Ascending aorta (tissue), 2 donors: ENCODE measurements at places on chromosomes 11 and 22. TPM values are rescaled to one million over a fixed set of nuclear protein-coding genes. Genes with fewer than 3 reads are reported as not detected.

DNA sequence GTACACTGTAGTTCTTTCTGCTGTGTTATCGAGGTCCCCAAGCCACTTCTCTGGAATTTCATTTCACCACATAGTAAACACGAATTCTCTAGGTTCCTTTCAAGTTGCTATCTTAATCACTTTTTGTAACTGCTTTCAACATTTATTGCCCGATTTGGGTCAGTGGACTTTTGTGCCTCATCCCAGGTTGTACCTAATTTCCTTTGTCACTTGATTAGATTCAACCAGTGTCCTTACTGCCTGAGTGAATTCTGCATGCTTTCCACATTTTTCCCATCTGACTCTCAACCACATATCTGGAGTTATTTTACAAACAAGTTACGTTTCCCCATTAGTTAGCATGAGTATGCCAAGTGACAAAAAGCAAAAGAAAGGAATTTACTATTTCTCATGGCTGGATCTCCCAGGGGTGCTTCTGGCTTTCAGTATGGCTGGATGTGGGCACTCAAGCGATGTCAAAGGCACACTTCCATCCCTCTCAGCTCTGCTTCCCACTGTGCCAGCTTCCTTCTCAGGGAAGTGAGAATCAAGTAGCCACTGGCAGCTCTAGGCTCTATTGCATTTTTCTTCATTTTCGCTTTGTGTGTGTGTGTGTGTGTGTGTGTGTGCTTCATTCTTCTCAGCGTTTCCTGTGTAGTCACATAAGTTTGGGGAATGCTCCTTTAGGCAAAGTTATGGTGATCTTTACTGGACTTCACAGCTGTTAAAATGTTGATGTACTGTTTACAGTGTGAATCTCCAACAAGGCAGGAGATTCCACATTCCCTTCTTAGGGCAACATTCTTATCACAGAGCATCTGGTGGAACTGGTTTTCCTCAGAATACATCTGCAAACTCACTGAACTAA lies 128.9 kb downstream of the DBX1 start:
- no peak overlapping the region for H3K4me3 ChIP-seq
- peaks cover 8% of the 10 kb centered on the region for H3K36me3 ChIP-seq
- no peak overlapping the region for H3K27ac ChIP-seq
- H3K4me1 ChIP-seq, result peaks cover 44% of the 10 kb centered on the region
- no peak for DNase-seq

DNA sequence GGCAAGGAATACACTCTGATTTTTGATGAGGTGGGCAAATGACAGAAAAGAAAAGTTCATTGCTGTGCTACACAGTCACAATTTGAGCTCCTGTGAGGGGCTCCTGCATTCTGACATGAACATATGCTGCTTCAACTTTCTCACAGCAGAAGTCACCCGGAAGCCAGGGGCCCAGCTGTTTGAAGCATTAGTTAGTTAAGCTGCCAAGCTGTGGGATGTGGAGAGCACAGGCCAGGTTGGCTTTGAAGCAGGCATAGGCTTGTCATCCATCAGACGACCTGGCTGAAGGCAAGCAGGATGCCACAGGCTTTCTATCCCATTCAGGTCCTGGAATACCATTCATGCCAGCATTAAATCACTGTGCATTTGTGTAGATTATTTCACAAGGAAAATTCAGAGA lies 63.1 kb downstream of the MTNR1B start:
- DNase-seq, result no peak
- no peak overlapping the region for H3K27ac ChIP-seq
- no peaks in the 10 kb centered on the region for H3K36me3 ChIP-seq
- no peak overlapping the region for H3K4me3 ChIP-seq

DNA sequence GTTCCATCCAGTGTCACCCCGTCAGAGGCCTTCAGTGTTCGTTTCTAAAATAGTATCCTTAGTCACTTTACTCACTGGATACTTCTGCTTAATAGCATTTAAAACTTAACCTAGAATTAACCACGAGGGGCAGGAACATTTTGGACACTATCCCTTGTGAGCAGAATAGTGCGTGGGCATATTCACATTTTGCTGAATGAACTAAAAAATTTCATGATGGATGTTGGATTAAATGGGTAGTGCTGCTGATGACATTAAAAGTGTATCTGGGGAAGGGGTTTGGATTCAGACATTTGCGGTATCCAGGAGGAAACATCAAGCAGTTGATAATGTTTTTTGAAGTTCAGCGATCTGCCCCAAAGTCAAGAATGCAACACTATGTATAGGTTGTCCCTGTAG lies 750 bp upstream of the NAT10 start:
- H3K4me1 ChIP-seq, result peaks cover 4% of the 10 kb centered on the region
- H3K27me3 ChIP-seq, result no peaks in the 10 kb centered on the region

GRCh38 chr11:116386118-116386699 lies 386.6 kb downstream of the BUD13 start:
- no peaks in the 10 kb centered on the region for H3K36me3 ChIP-seq
- H3K27ac ChIP-seq, result no peak overlapping the region
- DNase-seq, result no peak
- H3K4me1 ChIP-seq, result no peaks in the 10 kb centered on the region
- H3K27me3 ChIP-seq, result no peaks in the 10 kb centered on the region

DNA sequence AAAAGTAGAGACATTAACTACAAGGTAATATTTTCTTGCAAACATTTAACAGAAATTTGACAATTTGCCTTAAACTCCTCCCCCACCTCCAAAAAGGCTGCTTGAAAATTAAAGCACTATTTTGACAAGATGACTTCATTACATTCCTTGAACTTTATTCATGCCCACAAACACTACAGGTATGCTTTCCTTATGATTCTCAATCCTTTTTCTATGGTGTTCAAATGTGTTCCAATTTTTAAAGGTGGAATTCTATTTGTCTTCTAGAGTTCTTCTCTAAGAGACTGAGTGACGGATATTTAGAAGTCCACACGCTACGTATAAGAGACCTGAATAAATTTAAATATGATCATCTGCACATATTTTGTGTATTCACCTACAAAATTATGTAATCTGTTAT lies 69.4 kb downstream of the MRTFA start:
- H3K36me3 ChIP-seq, result no peaks in the 10 kb centered on the region
- no peak overlapping the region for H3K4me3 ChIP-seq
- peaks cover 19% of the 10 kb centered on the region for H3K4me1 ChIP-seq
- no peak overlapping the region for H3K27ac ChIP-seq
- no peak for DNase-seq
- H3K27me3 ChIP-seq, result no peaks in the 10 kb centered on the region

SEZ6L gene
- total RNA-seq, result not detected

DNA sequence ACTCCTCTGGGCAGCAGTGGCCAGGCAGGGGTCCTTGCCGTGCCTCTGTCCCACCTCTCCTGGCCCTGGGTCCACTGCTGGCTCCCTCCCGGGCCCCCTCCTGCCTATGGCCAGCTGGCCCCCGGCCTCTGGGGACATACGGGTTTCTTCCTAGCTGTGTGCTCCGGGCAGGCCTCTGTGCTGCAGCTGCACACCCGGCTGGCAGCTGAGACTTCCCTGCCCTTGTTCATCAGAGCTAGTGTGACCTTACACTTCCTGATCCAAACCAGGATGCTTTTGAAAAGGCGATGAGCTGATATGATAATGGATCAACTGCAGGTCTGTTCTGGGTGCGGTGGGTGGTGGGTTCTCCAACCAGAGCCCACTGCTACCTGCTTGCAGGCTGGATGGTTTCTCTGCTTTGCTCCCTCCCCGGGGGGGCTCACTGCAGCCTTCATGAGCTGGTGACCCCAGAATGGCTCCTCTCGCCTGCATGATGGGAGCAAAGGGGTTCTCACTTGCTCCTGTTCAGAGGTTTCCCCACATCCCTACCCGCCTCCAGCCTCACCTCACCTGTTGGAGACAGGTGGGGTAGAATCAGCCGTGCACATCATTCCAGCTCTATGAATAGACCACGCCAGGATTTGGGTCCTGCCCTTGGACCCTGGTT lies 13.3 kb downstream of the B3GAT1 start:
- no peaks in the 10 kb centered on the region for H3K4me1 ChIP-seq
- no peak overlapping the region for H3K27ac ChIP-seq
- no peak overlapping the region for H3K4me3 ChIP-seq
- no peak for DNase-seq
- no peaks in the 10 kb centered on the region for H3K36me3 ChIP-seq
- H3K27me3 ChIP-seq, result no peaks in the 10 kb centered on the region

MN1 gene
- total RNA-seq, result 23.0 TPM

GRCh38 chr11:100681064-100681502 lies 6.0 kb upstream of the ARHGAP42 start:
- no peaks in the 10 kb centered on the region for H3K36me3 ChIP-seq
- H3K4me3 ChIP-seq, result no peak overlapping the region
- H3K4me1 ChIP-seq, result no peaks in the 10 kb centered on the region
- no peak for DNase-seq

HEPHL1 gene
- not detected for total RNA-seq

DNA sequence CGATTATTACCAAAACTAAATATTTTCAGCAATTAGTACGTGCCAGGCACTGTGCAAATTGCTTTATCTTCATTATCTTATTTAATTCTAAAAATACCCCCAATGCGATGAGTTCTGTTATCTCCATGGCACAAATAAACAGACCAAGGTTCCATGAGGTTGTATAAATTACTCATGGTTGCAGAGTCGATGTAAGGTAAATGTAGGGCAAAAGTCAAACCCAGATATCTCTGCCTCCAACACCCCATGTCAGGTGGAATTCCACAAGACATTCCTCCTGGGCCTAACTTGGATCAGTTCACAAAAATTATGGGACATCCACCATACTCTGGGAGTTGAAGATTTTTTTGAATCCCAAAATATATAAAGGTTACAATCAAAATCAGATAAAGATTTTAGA lies 43.7 kb downstream of the ISX start:
- no peak overlapping the region for H3K27ac ChIP-seq
- no peak for DNase-seq
- H3K27me3 ChIP-seq, result no peaks in the 10 kb centered on the region
- H3K4me1 ChIP-seq, result no peaks in the 10 kb centered on the region
- no peaks in the 10 kb centered on the region for H3K36me3 ChIP-seq
- H3K4me3 ChIP-seq, result no peak overlapping the region

DNA sequence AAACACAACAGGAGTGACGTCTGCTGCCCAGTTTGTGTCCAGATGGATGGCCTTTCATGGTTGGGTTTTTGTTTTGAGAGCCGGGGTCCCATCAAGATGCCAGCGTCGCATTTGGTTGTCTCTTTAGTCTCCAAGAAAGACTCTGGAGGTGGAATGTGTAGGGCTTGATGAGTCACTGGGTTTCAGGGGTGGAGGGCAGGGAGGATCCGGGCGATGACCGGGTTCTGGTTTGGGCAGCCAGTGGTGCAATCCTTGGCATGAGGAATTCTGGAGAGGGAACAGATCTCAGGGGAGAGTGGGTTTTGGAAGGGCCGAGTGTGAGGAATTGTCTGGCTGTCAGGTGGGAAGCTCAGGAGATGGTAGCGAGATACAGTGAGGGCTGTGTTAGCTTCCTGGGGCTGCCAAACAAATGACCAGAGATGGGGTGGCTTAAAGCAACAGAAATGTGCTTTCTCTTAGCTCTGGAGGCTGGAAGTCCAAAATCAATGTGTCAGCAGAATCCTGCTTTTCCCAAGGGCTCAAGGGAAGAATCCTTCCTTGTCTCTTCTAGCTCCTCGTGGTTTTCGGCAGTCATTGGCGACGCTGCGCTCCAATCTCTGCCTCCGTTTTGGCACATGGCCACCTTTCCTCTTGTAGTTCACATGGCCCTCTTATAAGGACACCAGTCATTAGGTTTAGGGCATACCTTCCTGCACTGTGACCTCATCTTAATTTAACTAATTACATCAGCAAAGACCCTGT lies 26.4 kb upstream of the PPFIA1 start:
- no peak overlapping the region for H3K27ac ChIP-seq
- H3K4me3 ChIP-seq, result no peak overlapping the region
- H3K36me3 ChIP-seq, result no peaks in the 10 kb centered on the region
- no peak for DNase-seq
- no peaks in the 10 kb centered on the region for H3K27me3 ChIP-seq

GRCh38 chr22:20223421-20224255 lies 44.5 kb downstream of the RTN4R start:
- no peaks in the 10 kb centered on the region for H3K27me3 ChIP-seq
- peaks cover 14% of the 10 kb centered on the region for H3K4me1 ChIP-seq
- no peaks in the 10 kb centered on the region for H3K36me3 ChIP-seq

CD6 gene
- not detected for total RNA-seq

GDPD4 gene
- not detected for total RNA-seq

DNA sequence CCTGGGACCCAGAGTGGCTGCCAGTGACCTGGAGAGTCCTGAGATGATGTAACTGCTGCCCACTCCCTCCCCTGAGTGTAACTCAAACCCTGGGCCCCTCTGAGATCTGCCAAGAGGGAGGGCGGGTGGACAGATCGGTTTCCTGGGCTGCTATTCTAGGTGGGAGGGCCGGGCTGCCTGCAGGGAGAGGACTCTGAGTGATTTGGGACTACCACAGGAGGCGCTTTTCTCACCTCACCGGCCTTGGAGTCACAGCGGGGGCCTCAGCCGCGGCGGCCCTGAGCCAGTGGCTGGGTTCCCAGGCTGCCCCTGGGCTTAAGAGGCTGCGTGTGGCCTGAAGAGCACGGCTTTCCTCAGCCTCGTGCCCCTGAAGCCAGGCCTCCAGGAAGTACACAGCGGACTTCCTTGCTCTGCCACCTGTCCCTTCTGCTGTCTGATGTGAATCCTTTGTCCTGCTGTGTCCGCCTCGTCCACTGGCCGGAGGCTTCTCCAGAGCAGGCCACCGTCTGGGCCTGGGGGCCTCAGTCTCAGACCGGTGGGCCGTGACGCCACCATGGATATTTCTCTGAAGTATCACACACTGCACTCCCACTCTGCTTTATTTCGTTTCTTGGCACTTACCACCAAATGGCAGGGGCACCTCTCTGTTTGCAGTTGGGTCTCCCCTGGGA lies 11.5 kb downstream of the RELT start:
- no peaks in the 10 kb centered on the region for H3K4me1 ChIP-seq
- H3K36me3 ChIP-seq, result no peaks in the 10 kb centered on the region
- H3K27me3 ChIP-seq, result no peaks in the 10 kb centered on the region
- H3K4me3 ChIP-seq, result no peak overlapping the region
- H3K27ac ChIP-seq, result no peak overlapping the region
- DNase-seq, result no peak

- H3K4me3 ChIP-seq, result no peak overlapping the region
- peaks cover 75% of the 10 kb centered on the region for H3K36me3 ChIP-seq
- no peaks in the 10 kb centered on the region for H3K27me3 ChIP-seq
- H3K27ac ChIP-seq, result no peak overlapping the region
- DNase-seq, result no peak
- no peaks in the 10 kb centered on the region for H3K4me1 ChIP-seq
Observed at GRCh38 chr11:3685923-3686322, 14.7 kb upstream of the CHRNA10 start.

- no peaks in the 10 kb centered on the region for H3K27me3 ChIP-seq
- DNase-seq, result no peak
- peak overlapping the region; percentile 63 for H3K27ac ChIP-seq
- H3K4me3 ChIP-seq, result no peak overlapping the region
- H3K4me1 ChIP-seq, result peaks cover 12% of the 10 kb centered on the region
Observed at GRCh38 chr11:72703267-72704008, 29.2 kb upstream of the PDE2A start.

FAM181B gene
- total RNA-seq, result not detected

SERHL2 gene
- total RNA-seq, result 3.1 TPM
